ENCODE measurements at places on chromosomes 4 and X.

GRCh38 chrX:386768-387575 is at the start of gene PPP2R3B:
Gene PPP2R3B (minus strand): TSS chrX:386907. CDS start chrX:386691, 216 bp downstream.
- no peak for DNase-seq

GRCh38 chr4:172945611-172946010 is 223.0 kb upstream of the GALNT7 start:
- no peak for DNase-seq

GRCh38 chrX:54357414-54358377 is at the start of gene WNK3:
Gene WNK3 (minus strand): TSS chrX:54358046.
- no peak for DNase-seq

DNA sequence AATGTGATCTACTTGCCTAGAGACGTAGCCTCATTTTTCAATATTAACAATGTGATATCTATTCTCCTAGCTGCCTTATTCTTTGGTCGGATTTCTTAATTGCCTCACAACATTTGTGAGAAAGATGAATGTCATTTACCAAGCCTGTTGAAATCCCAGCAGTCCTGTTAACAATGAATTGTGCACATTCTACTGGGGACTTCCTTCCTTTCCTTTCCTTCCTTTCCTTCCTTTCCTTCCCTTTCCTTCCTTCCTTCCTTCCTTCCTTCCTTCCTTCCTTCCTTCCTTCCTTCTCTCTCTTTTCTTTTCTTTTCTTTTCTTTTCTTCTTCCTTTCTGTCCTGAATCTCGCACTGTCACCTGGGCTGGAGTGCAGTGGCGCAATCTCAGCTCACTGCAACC is 107.1 kb downstream of the GPAT3 start:
- DNase-seq: no peak

DNA sequence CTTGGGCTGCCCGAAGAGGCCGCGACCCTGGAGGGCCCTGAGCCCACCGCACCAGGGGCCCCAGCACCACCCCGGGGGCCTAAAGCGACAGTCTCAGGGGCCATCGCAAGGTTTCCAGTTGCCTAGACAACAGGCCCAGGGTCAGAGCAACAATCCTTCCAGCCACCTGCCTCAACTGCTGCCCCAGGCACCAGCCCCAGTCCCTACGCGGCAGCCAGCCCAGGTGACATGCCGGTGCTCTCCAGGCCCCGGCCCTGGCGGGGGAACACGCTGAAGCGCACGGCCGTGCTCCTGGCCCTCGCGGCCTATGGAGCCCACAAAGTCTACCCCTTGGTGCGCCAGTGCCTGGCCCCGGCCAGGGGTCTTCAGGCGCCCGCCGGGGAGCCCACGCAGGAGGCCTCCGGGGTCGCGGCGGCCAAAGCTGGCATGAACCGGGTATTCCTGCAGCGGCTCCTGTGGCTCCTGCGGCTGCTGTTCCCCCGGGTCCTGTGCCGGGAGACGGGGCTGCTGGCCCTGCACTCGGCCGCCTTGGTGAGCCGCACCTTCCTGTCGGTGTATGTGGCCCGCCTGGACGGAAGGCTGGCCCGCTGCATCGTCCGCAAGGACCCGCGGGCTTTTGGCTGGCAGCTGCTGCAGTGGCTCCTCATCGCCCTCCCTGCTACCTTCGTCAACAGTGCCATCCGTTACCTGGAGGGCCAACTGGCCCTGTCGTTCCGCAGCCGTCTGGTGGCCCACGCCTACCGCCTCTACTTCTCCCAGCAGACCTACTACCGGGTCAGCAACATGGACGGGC is 579 bp downstream of the ABCD1 start:
- DNase-seq: no peak

DNA sequence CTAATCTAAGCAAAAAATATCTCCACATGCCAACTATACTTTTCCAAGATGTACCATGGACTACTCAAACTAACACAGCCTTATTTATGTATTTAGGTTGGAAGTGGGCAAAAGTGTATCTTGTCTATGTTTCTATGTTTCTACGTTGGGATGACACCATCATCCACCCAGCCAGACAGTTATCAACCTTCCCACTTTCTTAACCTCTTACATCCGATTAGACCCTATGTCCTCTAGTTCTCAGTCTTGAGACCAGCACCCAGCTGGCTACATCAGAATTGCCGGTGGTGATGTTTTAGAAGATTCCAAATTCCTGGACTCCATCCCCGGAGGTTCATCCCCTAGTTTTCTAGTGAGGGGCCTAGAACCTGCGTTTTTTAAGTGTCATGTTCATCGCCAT is 1.0 kb upstream of the AASDH start:
- DNase-seq: peak; percentile 10

DNA sequence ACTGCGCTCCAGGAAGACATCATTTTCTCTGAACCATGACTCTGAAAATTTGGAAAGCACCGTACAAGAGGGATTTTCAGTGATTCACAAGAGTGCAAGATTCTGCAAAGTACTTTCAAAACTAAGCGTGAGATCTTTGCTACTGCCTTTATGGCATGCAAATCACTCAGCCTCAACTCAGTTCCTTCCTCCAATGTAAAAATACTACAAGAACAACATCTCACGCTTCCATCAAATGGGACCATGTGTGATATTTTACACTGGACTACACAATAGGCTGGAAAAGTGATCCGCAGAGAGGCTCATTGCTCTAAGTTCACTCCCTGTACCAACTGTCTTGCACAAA is 674 bp upstream of the IL15 start:
- DNase-seq: no peak

- no peak for DNase-seq
These were observed 136.7 kb upstream of the RPL34 start for GRCh38 chr4:108483650-108484049.

DNA sequence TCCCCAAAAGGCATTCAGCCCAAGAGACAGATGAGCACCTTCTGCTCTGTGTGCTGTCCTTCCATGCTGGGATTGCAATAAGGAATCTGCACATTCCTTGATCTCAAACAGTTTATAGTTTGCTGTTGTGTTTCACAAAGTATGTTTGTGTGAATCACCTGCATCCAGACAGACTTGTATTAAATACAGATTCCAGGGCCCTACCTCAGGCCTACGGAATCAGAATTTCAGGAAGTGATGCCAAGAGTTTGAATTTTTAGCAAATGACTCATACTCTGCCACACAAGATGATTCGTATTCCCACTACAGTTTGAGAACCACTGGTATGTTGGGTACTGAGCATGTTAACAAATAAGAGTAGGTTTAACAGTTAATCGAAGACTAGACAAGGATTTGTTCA is 7.0 kb downstream of the VAMP7 start:
- peak; percentile 69 for DNase-seq

DNA sequence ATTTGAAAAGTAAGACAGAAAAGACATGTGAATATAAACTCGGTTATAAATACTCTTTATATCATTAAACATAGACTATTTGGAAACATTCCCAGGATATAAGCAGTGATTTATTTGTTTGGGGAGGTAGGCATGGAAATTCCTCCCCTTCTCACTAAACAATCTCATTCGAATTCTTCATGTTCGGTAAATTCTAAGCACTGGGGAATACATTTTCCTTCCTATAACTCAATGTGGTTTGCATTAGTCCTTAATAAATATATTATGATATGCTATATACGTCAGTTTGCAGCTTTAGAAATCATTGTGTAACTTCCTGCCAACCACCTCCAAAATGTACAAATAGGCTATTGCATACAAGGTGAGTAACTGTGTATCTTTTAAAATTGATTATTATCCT is 99.6 kb downstream of the UGT8 start:
- DNase-seq: no peak

- no peak for DNase-seq
These were observed 1.2 kb downstream of the CXCL3 start for GRCh38 chr4:74037076-74037955.

DNA sequence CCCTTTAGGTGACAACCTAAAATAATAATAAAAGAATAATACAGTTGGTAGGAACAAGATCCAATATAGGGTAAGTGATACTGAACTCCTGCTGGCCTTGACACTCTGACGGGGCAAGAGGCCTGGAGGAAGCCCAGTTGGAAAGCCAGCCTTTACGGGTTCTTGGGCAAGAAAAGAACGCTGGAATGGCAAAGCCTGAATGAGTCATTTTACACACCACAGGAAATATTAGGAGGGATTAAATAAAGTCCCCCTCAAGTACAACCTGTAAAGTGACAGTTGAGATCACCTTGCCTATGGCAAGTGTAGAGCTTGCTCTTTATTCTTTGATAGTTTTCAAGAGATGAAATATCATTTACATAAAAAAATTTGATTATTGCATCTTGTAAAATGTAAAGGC is 244.5 kb upstream of the TLL1 start:
- no peak for DNase-seq

GRCh38 chrX:102517326-102517725 is 787 bp upstream of the TMSB15A start:
- DNase-seq: no peak

DNA sequence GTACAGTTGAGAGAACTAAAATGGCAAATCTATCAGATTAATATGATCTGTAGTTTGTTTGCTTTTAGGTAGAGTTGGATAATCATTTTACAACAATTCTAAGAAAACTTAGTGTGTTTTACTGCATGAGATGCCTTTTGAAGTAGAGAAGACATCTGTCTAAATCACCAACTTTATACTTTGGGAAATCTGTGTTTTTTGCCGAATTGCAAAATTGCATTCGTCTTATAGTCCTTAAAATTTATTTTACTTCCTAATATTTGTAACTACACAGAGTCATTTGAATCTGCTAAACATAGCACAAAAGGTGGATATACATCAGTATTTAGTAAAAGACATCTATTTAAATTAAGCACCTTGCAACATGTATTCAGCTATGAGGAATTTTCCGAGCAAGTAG is 100.0 kb downstream of the CCSER1 start:
- DNase-seq: no peak

Data from MV-4-11 (cell line).